ENCODE measurements at places on chromosomes 1 and 21.

- no peak overlapping the region for H3K27ac ChIP-seq
- no peak for DNase-seq
- no peaks in the 10 kb centered on the region for H3K36me3 ChIP-seq
- peaks cover 4% of the 10 kb centered on the region for H3K27me3 ChIP-seq
- no peaks in the 10 kb centered on the region for H3K4me1 ChIP-seq
- H3K4me3 ChIP-seq, result no peak overlapping the region
Measured at GRCh38 chr1:92764116-92764515, 20.8 kb downstream of the EVI5 start.

DNA sequence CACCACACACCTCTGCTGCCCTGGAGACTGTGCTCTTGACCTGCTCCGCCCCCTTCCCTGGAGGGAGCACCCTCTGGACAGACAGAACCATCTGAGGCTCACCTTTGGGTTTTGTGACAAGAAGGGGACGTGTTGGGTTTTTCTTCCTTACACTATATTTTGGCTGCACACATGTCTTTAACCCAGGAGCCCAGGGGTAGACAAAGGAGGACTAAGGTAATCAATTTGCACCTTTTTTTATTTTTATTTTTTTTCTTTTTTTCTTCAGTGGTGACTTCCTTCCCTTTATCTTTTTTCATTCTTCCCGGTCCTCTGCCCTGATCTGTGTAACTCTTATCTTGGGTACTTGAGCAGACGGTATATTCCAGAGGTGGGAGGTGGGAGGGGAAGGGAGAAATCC is 8.5 kb upstream of the TXLNA start:
- no peaks in the 10 kb centered on the region for H3K27me3 ChIP-seq
- H3K4me3 ChIP-seq, result no peak overlapping the region
- no peak for DNase-seq
- peaks cover 72% of the 10 kb centered on the region for H3K36me3 ChIP-seq

GRCh38 chr1:224495866-224496265 is 61.3 kb upstream of the WDR26 start:
- no peak overlapping the region for H3K27ac ChIP-seq
- H3K36me3 ChIP-seq, result no peaks in the 10 kb centered on the region
- H3K4me1 ChIP-seq, result peaks cover 16% of the 10 kb centered on the region
- no peaks in the 10 kb centered on the region for H3K27me3 ChIP-seq

DNA sequence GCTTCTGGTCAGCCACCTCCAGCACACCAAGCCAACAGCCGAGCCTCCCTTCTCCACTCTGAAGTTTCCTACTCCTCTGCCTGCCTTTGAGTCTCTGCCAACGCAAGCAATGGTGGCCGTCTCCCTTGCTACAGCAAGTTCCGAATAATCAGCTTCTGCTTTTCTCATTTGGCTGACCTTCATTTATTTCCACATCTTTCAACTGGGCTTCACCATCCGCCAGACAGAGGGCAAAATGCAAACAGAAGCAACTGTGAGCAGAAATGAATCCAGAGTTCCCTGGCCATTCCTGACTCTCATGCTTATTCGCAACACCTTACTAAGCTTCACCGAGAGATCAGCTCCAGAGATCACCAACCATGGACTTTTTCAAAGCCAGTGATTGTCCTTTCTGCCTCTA is 621.0 kb downstream of the NPHP4 start:
- H3K4me1 ChIP-seq, result peaks cover 29% of the 10 kb centered on the region
- H3K27me3 ChIP-seq, result no peaks in the 10 kb centered on the region
- H3K27ac ChIP-seq, result no peak overlapping the region
- H3K36me3 ChIP-seq, result no peaks in the 10 kb centered on the region

DNA sequence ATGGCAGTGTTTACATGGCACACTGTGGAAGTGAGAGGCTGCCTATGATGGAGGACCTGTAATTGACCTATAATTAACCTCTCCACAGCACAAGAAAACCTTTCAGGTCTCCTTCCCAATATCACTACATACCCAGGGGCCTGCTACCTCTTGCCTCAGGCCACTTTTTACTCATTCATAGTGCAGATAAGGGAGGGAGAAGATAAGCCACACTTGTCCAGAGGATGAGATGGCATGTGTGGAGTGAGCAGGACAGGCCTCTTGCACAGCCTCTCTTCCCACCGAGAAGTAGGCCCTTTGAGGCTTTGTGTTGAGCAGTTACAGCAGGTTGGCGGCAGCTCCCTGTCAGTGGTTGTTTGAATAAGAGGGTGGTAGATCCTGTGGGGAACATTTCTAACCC is 31.1 kb upstream of the IKBKE start:
- H3K27ac ChIP-seq, result no peak overlapping the region
- H3K36me3 ChIP-seq, result peaks cover 13% of the 10 kb centered on the region
- no peak for DNase-seq
- H3K27me3 ChIP-seq, result no peaks in the 10 kb centered on the region

DNA sequence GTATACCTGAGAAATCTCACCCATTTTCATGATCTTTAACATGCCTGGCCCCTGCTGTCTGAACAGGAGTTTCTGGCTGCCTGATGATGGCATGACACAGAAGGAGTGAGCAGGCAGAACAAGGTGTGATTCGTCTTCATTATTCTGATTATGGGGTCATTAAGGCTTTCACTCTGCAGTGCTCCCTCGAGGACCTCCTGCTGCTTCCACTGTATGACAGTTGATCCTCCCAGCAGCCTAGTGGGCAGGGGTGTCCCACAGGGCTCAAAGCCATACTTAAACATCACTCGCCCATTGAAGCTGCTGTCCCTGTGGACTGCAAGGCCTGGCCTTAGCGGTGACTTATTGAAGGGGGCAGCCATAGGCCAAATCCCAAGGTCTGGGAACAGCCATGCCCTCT is 12.7 kb upstream of the PARS2 start:
- DNase-seq, result no peak
- no peak overlapping the region for H3K4me3 ChIP-seq
- H3K36me3 ChIP-seq, result no peaks in the 10 kb centered on the region
- H3K27ac ChIP-seq, result no peak overlapping the region

- peaks cover 3% of the 10 kb centered on the region for H3K4me1 ChIP-seq
- no peaks in the 10 kb centered on the region for H3K36me3 ChIP-seq
- H3K27ac ChIP-seq, result no peak overlapping the region
Measured at GRCh38 chr1:84758968-84759491, 68.8 kb upstream of the SSX2IP start.

- H3K4me1 ChIP-seq, result no peaks in the 10 kb centered on the region
- DNase-seq, result no peak
- no peak overlapping the region for H3K27ac ChIP-seq
- H3K4me3 ChIP-seq, result no peak overlapping the region
- H3K36me3 ChIP-seq, result no peaks in the 10 kb centered on the region
- H3K27me3 ChIP-seq, result no peaks in the 10 kb centered on the region
Measured at GRCh38 chr21:16473988-16474387, 744.2 kb downstream of the USP25 start.

DNA sequence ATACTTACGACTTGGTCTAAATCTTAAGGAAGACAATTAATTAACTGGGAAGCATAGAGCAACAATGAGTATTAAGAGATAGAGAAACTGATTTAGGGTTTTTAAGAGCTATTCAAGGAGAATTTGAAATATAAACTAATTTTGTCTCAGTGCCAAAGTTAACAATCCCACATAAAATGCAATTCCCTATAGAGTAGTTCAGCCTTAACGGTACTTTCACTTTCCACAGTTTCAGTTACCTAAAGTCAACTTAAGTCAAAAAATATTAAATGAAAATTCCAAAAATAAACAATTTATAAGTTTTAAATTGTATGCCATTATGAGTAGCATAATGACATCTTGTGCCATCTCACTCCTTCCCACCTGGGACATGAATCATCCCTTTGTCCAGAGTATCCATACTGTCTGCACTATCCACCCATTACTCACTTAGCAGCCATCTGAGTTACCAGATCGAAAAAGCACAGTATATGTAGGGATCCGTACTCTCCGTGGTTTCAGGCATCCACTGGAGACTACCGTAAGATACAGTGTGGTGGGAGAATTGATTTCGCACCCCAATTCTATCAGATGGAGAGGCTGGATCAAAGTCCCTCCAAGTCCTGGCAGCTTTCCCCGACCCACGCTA is 4.8 kb upstream of the SARS1 start:
- H3K36me3 ChIP-seq, result no peaks in the 10 kb centered on the region
- H3K27ac ChIP-seq, result no peak overlapping the region
- no peaks in the 10 kb centered on the region for H3K27me3 ChIP-seq
- no peak overlapping the region for H3K4me3 ChIP-seq
- H3K4me1 ChIP-seq, result no peaks in the 10 kb centered on the region
- no peak for DNase-seq

DNA sequence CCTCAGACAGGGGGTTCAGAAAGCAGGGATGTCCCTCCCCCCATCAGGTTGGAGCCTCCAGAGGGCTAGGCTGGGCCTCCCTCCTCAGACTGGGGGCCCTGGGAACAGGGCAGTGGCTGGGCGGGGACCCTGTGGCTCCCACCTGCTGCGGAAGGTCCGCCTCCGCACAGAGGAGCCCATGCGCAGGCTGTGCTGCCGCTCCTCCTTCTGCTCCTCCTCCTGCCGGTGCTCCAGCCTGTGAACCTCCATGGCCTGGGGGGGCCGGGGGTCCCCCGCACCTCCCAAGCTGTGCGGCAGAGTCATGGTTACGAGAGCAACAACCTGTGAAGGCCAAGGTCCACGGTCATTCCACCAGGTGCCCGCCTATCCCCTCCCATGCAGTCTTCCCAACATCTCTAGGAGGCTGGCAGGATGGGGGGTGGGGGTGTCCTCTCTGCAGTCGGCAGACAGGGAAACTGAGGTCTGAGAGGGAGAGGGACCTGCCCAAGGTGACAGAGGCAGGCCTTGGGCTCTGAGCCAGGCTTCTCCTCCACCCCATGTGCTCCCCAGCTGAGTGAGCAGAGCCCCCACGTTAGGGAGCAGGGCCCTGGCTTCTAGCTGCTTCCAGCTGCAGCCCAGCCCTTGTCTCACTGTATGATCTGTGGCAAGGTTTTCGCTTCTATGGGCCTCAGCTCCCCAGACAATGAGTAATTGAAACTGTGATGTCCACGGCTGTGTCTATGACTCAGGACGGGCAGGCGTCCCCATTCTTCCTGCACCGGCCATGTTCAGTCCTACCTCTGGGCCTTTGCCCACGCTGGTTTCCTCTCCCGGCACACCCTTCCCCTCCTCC is 3.4 kb downstream of the MYOM3 start:
- H3K27ac ChIP-seq, result no peak overlapping the region
- no peak for DNase-seq
- H3K36me3 ChIP-seq, result no peaks in the 10 kb centered on the region
- H3K4me3 ChIP-seq, result no peak overlapping the region

DNA sequence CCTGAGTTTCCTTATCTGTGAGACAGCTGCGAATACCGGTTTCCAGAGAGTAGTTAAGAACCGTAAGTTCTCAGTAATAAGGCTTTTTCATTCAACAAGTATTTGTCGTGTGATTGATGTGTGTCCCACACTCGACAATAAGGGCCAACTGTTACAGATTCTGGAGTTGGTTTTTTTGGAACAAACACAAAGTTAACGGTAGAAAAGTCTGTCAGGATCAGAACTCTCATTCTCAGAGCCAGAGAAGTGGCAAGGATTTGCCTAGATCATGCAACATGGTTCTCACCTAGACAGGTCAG is 837 bp downstream of the NUDC start:
- peak overlapping the region; percentile 95 for H3K4me3 ChIP-seq
- H3K27ac ChIP-seq, result peak overlapping the region; percentile 89
- no peak for DNase-seq
- no peaks in the 10 kb centered on the region for H3K27me3 ChIP-seq

DNA sequence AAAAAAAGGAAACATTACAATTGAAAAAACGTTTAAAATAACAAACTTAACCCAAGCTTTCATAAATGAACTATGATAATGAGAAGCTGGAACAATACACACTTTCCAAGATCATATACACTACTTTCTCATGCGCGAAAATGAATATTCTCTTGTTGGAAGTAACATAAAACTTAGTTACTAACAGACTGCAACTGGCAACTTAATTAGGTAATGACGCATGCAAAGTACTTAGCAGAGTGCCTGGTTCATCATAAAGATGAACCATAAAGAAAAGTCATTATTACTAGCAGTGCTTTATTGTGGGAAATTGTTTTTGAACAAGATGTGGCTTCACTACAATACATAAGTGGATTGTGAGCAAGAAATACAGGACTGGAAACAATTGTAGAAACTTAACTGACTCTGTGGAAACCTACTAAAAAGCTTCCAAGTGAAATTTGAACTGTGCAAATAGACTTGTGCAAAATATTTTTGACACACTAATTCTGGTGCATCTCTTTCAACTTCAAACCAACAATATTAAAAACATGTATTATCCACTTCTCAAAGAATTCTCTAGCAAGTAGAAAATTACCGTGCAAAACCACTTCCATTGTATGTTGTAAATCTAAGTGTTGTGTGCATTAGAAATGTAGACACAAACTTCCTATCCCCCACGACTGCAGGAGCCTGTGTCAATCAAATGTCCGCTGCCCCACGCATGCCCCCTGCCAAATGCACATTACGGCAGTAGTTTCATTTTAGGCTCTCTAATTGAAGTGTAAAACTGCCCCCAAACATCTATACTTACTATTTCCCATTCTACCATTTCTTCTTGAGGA is 2.0 kb downstream of the ARHGAP29 start:
- DNase-seq, result no peak
- H3K4me1 ChIP-seq, result peaks cover 13% of the 10 kb centered on the region
- H3K27me3 ChIP-seq, result peaks cover 57% of the 10 kb centered on the region
- H3K4me3 ChIP-seq, result peak overlapping the region; percentile 85
- peaks cover 5% of the 10 kb centered on the region for H3K36me3 ChIP-seq

DNA sequence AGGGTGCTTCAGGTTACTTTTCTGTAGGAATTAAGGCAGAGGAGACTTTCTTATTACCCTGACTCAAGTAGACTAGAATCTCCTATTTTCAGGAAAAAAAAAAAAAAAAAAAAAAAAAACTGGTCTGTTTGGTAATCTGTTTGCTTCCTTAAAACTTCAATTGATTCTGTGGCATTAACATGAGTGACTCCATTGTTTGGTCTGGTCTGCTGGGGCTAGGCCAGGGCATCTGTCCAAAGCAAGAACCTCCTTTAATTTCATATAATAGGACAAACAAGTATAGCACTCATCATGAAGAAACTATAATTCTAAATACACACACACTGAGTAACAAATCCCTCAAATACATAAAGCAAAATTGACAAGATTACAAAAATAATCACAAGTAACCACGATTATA is 32.9 kb upstream of the LRRC7 start:
- no peaks in the 10 kb centered on the region for H3K27me3 ChIP-seq
- no peak for DNase-seq
- no peaks in the 10 kb centered on the region for H3K4me1 ChIP-seq
- no peaks in the 10 kb centered on the region for H3K36me3 ChIP-seq
- no peak overlapping the region for H3K4me3 ChIP-seq

- H3K4me3 ChIP-seq, result no peak overlapping the region
- no peaks in the 10 kb centered on the region for H3K27me3 ChIP-seq
- H3K36me3 ChIP-seq, result no peaks in the 10 kb centered on the region
- no peaks in the 10 kb centered on the region for H3K4me1 ChIP-seq
Measured at GRCh38 chr1:2916153-2916552, 105.1 kb upstream of the ACTRT2 start.
